ENCODE measurements at places on chromosomes 2 and 18.

DNA sequence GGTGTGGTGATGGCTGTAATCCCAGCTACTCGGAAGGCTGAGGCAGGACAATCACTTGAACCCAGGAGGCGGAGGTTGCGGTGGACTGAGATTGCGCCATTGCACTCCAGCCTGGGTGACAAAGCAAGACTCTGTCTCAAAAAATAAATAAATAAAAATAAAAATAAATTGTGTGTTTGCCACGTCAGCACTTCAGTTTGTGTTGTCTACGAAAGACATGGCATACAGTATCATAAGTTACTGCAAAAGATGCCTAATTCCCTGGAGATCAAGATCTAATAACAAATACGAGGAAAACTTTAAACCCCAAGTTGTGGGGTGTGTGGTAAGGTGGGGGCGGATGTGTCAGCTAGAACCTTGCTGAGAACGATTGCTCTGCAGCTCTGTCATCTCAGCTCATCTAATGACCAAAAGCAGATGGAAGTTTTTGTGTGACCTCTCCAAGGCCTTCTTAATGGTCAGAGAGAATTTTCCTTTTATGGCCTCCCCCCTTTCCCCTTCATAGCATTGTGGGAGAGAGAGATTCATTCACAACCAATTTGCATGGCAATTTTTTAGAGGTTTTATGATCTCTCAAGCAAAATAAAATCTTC, 11.3 kb downstream of the NPAS2 start:
- no peak for DNase-seq

- DNase-seq = peak; percentile 37
These were observed 44.1 kb downstream of the ATOH8 start for GRCh38 chr2:85797921-85798320.

- DNase-seq = no peak
These were observed 13.4 kb downstream of the DOK1 start for GRCh38 chr2:74567881-74568280.

DNA sequence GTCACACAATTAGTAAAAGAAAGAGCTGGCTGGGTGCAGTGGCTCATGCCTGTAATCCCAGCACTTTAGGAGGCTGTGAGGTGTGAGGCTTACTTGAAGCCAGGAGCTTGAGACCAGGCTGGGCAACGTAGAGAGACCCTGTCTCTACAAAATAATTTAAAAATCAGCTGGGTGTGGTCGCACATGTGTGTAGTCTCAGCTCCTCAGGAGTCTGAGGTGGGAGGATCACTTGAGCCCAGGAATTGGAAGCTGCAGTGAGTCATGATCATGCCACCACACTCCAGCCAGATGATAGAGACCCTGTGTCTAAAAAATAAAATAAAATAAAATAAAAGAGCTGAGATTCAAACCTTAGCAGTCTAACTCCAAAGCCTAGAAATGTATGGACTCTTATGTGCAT, 39.0 kb upstream of the NEDD4L start:
- DNase-seq = no peak

DNA sequence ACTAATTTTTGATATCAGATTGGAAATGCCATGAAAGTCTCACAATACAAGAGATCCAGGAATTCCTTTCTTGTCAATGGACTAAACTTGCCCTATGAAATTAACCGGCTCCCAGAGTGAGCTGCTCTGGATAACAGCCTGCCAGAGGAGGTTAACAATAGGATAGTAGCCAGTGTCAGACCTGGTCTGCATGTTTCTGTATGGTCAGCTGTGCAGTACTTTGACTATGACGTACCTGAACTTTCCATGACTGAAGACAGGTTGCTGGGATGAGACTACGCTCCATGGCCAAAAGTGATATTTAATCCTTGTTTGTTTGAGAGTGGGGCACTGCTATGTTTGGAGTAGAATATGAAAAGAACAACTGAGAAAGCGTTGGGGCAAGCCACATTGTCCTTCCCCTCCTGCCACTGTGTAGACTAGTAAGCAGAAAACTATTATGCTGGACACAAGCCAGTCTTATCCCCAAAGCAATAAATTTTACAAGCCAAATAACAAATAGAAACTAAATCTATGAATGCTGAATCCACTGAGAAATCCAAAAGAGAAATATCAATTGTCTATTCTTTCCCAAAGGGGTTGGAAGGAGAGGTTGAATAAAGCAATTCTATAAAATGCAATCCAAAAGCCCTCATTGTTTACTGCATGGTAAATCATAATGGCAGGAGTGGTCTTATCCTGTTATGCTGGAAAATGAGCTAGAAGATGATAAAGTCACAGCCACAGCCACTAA, 115.5 kb upstream of the CYP26B1 start:
- DNase-seq = peak; percentile 52

DNA sequence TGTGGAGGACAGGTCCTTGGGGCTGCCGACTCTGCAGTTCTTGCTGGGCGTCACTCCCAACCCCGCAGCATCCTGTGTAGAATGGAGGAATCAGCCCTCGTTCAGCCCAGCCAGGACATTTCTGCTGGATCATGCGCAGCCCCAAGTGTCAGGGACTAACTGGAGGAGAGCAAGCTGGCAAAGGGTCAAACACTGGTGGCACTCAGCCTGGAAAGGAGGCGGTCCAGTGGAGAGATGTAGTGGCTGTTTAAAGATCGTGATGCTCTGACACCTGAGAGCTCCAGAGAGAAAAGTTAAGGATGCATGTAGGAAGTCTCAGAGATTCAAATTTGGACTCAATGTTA, 63.6 kb upstream of the SH3RF3 start:
- DNase-seq = no peak

DNA sequence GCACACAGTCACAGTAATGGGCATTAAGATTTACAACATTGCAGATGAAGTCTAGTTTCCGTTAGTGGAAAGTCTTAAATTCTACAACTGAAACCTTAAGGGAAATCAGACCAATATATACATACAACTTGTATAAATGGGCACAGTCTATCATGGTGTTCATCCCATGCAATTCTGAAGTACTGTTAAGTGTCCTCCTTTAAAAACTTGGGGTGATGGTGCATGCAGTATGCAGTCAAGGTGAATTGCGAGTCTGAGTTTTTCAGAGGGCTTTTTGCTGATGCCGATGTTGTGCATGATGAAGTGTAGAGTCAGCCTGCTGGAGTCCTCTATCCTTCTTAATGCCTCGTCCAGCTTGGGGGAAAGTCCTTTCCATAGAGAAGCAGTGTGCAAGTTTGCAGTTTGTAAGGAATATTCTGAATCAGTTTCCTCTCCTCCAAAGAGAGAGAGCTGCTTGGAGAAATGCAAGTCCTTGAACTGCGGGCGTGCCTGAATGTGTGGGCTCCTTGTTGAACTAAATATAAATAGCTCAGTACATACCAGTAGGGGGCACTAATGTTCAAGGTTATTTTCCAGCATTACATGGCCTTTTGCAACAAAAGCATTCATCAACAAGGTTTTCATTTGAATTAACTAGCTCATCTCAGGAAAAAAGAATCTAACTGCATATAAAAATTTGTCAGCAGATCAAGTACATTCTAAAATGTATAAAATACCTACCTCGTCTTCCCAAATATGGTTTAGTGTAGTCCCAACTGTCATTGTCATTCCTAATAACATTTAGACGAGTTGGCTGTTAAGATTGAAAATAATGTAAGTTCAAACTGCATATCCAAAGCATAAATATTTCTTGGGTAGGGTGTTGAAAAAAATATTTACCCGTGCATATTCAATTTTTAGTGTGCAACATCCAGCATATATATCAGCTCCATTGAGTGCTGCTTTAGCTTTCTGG, 21.3 kb downstream of the HNRNPLL start:
- peak; percentile 81 for DNase-seq

- DNase-seq = no peak
These were observed 23.9 kb downstream of the PMAIP1 start for GRCh38 chr18:59923539-59924196.
